ENCODE measurements at places on chromosomes 7 and 10. TPM values are rescaled to one million over a fixed set of nuclear protein-coding genes. Genes with fewer than 3 reads are reported as not detected.

- H3K36me3 ChIP-seq, result no peaks in the 10 kb centered on the region
- no peak for DNase-seq
- H3K4me1 ChIP-seq, result no peaks in the 10 kb centered on the region
- H3K27me3 ChIP-seq, result no peaks in the 10 kb centered on the region
- H3K4me3 ChIP-seq, result no peak overlapping the region
Observed at GRCh38 chr10:85098835-85099521, 770.6 kb downstream of the CCSER2 start.

DNA sequence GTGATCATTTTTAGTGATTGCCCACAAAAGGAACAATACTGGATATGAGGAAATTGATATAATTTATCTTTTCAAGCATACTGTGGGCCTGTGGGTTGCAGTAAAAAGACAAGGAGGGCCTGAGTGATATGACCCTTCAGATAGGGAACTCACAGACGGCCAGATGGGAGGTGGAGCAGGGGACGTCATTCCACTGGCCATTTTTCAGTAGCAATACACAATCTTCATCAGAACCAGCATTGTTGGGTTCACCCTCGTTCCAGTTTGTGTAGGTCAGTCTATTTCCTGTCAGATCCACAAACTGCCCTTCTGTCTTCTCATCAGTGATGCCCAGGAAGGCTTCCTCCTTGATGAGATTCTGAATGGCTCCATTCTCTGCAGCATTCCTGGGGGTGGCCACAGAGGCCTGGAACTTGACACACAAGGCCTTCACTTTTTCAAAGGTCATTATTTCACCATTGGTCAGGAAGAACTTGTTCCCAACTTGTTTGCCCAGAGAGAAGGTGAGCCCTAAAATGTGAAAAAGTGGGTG, 4.5 kb downstream of the MBL2 start:
- no peaks in the 10 kb centered on the region for H3K4me1 ChIP-seq
- no peaks in the 10 kb centered on the region for H3K27me3 ChIP-seq
- H3K27ac ChIP-seq, result no peak overlapping the region
- H3K4me3 ChIP-seq, result no peak overlapping the region
- no peaks in the 10 kb centered on the region for H3K36me3 ChIP-seq
- DNase-seq, result no peak

DNA sequence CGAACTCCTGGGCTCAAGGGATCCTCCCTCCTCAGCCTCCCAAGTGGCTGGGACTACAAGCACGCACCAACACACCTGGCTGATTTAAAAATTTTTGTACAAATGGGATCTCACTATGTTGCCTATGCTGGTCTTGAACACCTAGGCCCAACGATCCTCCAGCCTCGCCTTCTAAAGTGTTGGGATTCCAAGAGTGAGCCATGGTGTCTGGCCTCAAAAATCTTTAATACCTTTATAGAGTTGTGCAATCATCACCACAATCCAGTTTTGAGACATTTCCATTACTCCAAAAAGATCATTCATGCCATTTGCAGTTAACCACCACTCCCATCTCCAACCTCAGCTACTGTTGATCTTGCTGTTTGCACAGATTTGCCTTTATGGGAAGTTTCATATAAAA, 165.4 kb downstream of the LYZL1 start:
- H3K36me3 ChIP-seq, result peaks cover 3% of the 10 kb centered on the region
- H3K27ac ChIP-seq, result no peak overlapping the region
- no peak overlapping the region for H3K4me3 ChIP-seq
- no peak for DNase-seq
- no peaks in the 10 kb centered on the region for H3K27me3 ChIP-seq

- H3K27ac ChIP-seq, result no peak overlapping the region
- no peak for DNase-seq
- H3K4me3 ChIP-seq, result no peak overlapping the region
- H3K4me1 ChIP-seq, result peaks cover 2% of the 10 kb centered on the region
- no peaks in the 10 kb centered on the region for H3K27me3 ChIP-seq
Observed at GRCh38 chr7:29611941-29612544, 48.4 kb downstream of the PRR15 start.

Gene COA1
- total RNA-seq, result 39.6 TPM

Gene DNAJB12
- total RNA-seq, result 26.3 TPM

Gene ARHGEF35
- total RNA-seq, result 0.51 TPM

Gene MYO1G
- under 0.01 TPM for total RNA-seq
